H54 (cell line): ENCODE measurements at places on chromosomes 5 and 9.

DNA sequence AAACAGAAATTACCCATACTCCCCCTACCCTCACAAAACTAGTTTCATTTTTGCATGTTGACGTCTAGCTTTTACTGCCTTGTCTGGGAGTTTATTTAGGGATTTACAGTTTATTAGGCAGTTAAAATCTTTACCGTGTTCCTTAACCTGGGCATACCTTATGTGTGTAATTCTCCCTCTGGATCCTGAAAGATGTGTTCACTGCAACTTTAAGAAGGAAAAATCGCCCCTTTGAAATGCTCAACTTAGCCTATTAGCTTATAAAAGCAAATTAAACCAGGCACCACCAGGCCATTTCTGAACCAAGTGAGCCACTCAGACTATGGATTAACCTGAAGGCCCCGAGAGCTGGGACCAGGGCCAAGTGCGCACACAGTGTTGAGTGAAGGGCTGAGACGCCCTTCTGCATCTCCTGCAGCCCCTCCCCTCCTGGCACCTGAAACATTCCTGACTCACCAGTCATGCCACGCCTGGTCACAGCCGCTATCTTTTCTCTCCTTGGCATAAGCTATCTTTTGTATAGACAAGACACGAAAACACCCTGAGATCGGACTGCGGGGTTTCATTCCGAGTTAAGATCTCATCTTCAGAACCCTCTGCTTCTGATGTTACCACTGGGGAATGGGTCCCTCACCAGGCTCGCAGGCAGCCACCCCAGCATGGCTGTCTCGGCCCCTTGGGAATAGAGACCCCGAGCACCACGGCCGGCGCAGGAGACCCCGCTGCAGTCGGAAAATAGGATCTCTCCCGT lies 111.9 kb downstream of the ROR2 start:
- peak; percentile 37 for DNase-seq

DNA sequence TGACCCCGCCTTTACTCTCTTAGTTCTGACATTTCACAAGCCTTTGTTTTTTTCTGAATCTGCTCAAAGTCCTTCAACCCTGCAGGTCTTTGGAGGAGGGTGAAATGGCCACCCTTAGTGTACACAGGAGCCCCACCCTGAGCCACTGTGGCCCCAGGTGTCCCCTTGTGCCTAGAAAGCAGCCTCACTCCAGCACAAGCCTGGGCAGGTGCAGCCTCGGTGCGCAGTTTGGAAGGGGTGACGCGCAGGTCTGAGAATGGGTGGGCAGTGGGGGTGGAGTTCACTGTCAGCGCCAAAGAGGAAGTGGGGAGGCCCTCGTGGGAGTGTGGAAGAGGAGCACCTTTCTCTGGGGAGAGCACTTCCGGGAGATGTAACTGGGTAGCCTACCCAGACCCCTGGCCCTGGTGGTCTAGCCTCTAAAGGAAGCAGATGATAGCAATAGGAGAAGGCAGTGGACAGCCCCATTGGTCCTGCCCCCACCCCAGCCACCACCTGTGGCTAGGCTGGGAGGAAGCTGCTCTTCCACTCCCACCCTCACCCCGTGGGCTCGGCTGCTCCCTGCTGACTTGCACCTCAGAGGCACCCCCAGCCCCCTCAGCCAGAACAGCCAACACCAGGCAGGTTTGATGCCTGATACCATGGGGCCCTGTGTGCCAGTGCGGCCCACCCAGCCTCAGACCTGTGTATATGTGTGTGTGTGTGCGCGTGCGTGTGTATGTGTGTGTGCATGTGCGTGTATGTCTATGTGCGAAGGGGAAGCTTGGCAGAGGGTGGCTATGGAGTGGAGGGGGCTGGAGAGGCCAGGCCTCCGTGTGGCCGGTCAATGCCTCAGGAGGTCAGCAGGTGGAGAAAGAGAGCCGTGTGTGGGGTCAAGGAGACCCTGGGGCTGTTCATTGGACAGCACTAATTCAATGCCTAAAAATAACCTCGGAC lies 16.8 kb upstream of the DAB2IP start:
- no peak for DNase-seq

GRCh38 chr5:179618923-179619554 lies 4.4 kb downstream of the HNRNPH1 start:
- DNase-seq, result no peak

- no peak for DNase-seq
Measured at GRCh38 chr5:143920772-143921171, 108.8 kb downstream of the HMHB1 start.

DNA sequence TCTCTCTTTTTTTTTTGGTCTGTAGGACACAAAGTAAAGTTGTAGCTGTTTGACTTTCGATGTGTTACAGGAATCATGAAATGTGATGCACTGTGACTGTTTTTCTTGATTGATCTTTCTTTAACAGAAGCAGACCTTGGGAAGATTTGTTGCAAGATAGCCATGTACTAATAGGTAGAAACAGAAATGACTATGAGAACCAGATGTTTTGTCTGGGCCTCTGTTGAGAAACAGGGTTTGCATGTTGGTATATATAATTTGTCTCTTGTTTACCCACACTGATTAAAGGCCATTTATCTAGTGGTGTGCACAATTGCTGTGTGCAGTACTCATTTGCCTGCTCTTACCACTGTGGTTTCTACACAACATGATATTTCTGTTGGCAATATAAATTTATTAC lies 125.1 kb downstream of the HACD4 start:
- no peak for DNase-seq

- no peak for DNase-seq
Measured at GRCh38 chr9:131198041-131198715, 72.8 kb downstream of the NUP214 start.

- DNase-seq, result no peak
Measured at GRCh38 chr5:95164861-95165260, 120.0 kb downstream of the MCTP1 start.

- no peak for DNase-seq
Measured at GRCh38 chr5:125189531-125189941, 443.1 kb upstream of the ZNF608 start.

DNA sequence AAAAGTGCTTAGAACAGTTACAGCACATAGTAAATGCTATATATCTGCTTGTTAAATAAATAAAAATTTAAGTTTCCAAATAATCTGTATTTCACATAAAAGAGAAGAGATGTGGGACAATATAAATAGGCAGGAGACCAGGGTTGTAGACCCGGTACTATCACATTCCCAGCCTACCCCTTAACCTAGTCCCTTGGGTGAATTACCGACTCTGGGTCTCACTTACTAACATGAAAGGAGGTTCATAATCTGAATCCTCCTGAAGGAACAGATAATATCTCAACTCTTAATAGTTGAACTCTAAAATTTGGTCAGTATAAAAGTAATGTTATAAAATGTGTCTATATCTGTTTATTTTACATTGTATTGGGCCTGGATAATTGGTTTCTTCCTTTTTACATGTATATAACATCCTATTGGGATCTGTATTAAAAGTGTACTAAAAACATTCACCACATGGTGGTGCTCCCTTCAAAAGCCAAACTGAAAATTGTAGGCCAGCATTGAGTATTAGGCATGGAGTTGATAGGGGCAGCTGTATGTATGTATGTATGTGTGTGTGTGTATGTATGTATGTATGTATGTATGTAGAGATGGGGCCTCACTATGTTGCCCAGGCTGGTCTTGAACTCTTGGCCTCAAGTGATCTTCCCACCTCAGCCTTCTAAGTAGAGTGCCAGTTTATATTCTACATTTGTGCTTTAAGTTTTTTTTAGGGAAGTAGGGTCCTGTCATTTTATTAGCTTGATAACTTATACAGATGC lies 64.2 kb upstream of the ABL1 start:
- DNase-seq, result no peak

- DNase-seq, result no peak
Measured at GRCh38 chr9:130974697-130975096, 34.3 kb upstream of the LAMC3 start.

GRCh38 chr9:25830381-25830780 lies 152.1 kb upstream of the TUSC1 start:
- DNase-seq, result no peak

DNA sequence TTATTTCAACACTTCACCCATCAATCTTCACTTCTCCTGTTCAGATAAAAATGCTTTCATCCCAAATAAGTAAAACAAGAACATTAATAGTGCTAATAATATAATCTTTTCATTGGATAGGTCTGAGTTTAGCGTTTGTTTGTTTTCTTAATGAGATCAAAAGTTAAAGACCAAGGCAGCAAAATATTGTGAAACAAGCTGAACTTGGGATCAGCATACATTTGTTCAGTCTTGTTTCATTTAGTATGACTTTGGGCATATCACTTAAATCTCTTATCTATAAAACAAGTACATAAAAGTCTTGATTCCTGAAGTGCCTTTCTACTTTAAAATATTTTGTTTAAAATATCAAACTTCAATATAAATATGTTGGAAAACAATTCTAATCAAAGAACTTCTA lies 13.4 kb upstream of the SNX24 start:
- no peak for DNase-seq

DNA sequence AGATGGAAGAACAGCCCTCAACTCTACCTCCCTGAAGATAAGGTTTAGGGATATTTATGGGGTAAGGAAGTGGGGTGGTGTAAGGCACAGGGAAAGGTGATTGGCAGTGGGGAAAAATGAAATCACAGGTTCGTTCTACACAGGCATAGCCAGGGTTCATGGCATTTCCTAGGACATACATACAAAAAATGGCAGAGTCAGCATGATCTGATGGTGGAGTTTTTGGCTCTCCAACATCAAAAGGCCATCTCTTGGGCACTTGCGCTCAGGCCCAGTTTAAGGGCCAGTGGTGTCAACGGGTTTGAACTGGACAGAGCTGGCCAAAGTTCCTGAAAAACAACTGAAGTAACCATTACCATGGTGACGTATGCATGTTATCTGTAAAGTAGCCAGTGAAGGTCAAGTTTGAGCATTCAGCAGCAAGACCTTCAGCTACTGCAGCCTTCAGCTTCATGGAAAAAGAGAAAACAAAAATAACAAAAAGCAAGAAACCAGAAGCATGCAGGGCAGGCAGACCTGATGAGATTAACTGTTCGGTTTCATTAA lies 92.8 kb downstream of the SMARCA2 start:
- no peak for DNase-seq

DNA sequence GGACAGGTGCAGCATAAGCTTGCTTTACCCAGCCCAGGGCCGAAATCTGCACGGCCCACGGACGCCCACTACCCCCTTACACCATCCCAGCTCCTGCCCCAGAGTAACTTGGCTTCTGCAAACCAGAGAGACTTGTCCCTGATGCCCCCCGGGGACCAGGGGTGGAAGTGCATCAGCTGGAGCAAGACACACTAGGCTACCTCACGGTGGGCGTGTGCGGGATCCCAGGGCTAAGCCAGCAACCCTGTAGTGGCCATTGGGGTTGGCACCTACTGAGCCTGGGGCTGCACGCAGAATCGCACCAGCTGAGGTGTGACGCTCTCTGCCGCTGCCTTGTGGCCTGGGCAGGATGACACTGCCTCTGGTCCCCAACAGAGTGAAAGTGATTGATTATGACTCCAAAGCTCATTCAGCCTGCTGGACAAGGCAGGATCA lies 6.1 kb upstream of the ZNF79 start:
- DNase-seq, result peak; percentile 79

DNA sequence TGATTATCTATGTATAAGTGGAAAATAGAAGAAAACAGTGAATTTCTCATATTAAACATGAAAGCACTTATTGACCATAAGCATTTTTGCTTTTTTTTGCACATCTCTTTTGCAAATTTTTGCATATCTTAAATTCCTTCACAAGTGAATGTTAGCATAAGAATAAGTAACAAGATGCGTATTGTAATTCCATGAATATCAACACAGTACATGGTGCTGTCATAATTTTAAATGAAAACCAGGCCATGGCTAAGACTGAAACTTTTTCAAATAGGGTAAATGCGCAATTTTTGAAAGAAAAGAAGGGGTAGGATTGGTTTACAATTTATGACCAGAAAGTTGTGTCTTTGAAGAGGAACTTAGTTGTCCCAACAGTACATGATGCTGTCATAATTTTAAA lies 17.0 kb downstream of the FAM13B start:
- no peak for DNase-seq

DNA sequence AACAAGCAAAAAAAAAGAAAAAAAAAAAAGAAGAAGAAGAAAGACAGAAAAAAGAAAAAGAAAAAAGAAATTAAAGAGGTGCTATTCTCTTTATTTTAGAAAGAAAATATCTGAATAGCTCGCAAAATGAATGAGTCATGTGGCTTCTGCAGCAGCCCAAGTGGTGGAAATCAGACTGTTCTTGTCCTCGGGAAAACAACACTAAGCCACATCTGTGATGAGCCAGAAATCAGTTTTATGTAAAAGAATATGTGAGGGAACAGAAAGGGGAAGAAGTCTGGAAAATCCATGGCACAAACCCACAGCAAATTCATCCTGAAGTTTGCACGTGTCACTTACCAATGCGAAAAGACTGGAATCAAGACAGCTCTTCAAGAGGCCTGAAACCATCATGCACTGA lies 118.7 kb upstream of the GAS1 start:
- DNase-seq, result no peak
